ENCODE measurements at places on chromosomes 11 and 22.
A peak's percentile ranks its signal among the peaks of the same experiment; 100 is the strongest.

GRCh38 chr22:26617271-26618199, at the start of gene CRYBB1:
Gene CRYBB1 (minus strand): TSS chr22:26618027. CDS start chr22:26616319, 1,708 bp downstream.
- no peak for DNase-seq

DNA sequence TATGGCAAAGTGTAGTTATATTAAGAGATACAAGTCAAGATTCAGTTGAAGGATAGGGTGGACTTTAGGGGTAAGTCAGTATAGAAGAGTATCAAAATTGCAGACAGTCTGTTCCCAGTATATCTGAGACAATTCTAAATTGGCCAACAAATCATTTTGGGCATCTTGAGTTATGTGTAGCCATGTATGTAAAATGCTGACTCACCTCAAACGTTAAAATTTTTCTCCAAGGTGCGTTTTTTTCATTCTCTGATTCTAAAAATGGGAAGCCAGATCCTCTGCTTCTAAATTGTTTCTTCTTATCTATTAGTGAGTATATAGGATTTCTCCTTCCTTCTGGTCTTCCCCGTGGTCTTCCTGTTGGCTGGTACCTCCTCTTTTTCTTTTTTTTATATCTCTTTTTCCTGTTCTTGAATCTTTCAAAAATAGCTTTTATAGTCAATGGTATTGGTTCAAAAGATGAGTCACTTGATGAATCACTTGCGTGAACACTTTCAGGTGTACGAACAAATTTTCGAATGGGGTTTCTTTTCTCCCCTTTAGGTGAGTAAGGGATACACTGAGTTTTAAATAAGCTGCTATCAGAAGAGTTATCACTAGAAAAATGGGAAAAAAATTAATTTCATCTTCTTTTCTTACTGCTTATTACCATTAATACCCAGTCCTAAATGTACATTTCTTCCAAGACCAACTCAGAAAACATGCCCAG, 3.2 kb downstream of the TAF1D start:
- DNase-seq: peak; percentile 70

DNA sequence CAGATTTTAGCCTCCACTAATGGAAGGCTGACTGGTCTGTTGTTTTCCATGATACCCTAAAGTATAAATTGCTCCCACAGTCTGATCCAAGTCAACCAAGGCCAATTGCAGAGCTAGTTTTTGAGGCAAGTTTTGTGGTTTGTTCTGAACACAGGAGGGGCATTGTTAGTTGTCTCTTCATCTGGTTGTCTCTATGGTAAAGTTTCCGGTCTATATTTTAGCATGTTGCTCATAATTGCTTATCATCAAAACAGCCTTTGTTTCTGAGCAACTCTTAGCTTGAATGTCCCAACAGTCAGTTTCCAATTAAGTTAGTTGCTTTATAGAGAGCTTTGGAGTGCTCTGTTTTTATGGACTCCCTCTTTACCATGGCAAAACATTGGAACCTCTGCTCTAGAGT, 217.6 kb upstream of the CARD18 start:
- DNase-seq: no peak

GRCh38 chr11:2443881-2444820, at the start of gene TRPM5:
Gene TRPM5 (minus strand): TSS chr11:2444514. CDS start chr11:2423036, 21,478 bp downstream.
- peak; percentile 60 for DNase-seq

GRCh38 chr11:128540469-128540868, 46.9 kb downstream of the ETS1 start:
- no peak for DNase-seq

DNA sequence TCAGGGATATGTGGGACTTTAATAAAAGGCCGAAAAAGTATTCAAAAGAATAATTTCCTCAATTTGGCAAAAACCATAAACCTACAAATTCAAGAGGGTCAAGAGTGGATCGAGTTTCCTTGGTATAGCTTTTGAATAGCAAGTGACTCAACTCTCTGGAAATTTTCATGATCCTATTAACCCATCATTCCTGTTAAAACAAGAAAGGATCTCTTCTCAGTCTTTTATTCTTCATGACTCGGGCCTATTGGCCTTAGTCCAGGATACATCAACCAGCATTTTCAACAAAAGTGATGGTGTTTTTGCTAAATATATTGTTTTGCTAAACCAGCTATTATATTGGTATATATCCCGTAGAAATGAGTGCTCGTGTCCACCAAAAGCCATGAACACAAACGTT, 110.3 kb downstream of the ATXN10 start:
- DNase-seq: no peak

GRCh38 chr11:57815476-57815875, 53.9 kb downstream of the CTNND1 start:
- DNase-seq: no peak

- DNase-seq: no peak
These were observed 17.3 kb upstream of the PANX2 start for GRCh38 chr22:50153056-50153755.

- peak; percentile 84 for DNase-seq
These were observed 94.0 kb upstream of the APOA1 start for GRCh38 chr11:116931206-116931953.

DNA sequence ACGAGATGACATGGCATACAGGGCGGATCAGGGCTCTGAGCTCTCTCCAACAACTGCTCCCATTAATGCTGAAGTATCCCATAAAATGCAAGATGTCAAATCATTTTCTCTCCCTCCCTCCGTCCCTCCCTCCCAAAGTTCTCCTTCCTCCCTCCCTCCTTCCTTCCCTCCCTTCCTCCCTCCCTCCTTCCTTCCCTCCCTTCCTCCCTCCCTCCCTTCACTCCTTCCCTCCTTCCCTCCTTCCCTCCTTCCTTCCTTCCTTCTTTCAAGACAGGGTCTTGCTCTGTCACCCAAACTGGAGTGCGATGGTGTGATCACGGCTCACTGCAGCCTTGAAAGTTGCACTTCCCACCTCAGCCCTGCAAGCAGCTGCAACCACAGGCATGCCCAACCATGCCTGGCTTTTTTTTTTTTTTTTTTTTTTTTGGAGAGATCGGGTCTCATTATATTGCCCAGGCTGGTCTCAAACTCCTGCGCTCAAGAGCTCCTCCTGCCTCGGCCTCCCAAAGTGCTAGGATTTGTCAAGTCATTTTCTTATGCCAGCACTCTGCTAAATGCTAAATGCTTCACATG, 38.2 kb downstream of the TXN2 start:
- no peak for DNase-seq

DNA sequence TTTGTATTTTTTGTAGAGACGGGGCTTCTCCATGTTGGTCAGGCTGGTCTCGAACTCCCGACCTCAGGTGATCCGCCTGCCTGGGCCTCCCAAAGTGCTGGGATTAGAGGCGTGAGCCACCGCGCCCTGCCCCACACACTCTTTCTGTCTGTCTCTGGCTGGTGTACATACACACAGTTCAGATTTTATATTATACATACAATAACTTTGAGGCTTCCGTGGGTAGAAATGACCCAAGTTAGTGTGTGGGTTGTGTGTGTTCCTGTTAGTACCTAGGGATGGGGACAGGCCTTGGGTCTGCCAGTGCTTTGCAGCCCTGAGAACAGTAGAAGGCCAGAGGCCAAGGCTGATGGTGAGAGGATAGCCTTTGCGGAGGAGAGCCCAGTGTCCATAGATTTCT, 2.8 kb downstream of the ZBTB16 start:
- DNase-seq: no peak

- no peak for DNase-seq
These were observed 265.8 kb downstream of the BUD13 start for GRCh38 chr11:116507016-116507415.

GRCh38 chr11:119248750-119249670, 42.9 kb downstream of the CBL start:
- DNase-seq: no peak

DNA sequence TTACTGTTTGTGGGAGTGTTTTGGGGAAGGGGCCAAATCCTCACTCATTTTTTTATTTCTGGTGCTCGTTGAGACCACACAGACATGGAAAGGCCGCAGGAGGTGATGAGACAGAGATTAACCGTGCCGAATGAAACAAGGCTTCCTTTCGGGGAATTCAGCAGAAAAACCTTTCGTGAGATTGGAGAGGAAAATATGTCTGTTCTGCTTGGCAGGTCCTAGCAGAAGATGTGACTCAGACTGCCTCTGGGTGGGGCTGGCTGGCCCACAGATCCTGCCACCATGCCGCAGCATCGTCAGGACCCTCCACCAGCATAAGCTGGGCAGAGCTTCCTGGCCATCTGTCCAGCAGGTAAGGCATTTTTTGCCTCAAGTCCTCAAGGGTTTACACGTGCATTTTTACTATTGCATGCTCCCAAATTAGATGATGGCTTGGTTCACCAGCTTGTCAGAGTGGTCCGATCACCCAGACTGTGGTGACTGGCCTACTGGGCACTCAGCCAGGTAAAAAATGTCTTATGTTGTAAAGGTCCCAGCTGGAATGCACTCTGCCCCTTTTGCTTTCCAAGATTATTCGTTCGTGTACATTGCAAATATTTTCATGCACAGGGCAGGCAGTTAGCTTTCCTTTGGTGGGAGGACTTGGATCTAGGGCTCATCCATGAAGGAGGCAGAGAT, 1.5 kb downstream of the DDB2 start:
- DNase-seq: peak; percentile 82

DNA sequence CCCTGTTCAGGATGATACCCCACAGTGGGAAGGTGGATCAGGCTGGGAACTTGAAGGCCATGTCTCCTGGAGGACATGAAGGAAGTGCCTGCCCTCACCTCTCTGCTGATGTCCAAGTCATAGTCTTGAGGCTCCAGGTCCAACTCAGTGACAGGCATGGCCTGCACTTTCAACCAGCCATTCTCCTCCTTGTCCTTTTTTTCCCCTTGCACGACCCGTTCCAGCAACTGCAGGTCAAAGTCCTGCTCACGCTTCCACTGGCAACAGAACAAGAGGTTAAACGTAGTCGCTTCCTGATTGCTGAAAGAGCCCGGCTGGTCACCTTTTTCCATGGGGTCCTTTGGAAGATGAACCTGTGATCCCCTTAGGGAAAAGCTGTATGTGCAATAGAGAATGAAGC, 47.7 kb downstream of the C11orf58 start:
- no peak for DNase-seq

DNA sequence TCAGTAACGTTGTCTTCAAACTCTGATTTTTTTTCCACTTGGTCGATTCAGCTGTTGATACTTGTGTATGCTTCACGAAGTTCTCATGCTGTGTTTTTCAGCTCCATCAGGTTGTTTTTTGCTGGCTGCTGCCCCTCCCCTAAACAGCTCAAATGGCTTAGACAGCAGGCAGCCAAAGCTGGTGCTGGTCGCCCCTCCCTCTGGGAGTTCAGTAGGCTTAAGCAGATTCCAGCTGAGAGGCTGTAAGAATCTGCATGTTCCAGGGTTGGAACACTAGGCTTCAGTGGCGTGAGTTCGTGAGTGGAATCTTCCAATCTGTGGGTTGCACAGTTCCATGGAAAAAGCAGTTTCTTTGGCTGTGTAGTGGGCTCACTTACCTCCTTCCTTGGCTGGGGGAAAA, 10.3 kb upstream of the FIBIN start:
- no peak for DNase-seq

DNA sequence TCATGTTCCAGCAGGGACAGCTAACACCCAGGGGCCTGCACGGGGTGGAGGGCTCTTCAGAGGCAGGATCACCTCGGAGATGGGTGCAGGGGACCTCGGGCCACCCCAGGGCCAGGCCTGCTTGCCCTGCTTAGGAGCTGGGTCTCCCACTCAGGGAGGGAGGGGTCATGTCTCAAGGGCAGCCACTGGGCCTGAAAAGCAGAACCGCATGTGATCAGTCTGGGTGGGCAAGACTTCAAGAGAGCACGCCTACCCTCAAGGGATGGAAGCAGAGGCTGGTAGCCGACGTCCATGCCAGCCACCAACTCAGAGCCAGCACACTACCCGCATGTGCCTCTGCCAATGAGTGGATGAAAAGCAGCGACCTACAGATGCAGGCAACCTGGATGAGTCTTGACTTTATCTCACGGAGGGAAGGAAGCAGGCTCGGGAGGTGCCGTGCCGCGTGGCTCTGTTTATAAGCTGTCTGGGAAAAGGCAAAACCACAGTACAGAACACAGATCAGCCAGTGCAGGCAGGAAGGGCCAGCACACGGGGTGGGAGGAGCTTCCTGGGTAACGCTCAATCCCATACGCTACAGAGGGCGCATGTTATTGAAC, 16.0 kb downstream of the TBX1 start:
- no peak for DNase-seq
